ENCODE measurements at places on chromosomes 7 and 10. TPM values are rescaled to one million over a fixed set of nuclear protein-coding genes. Genes with fewer than 3 reads are reported as not detected.

The SLC39A12 gene
- not detected for polyA plus RNA-seq

The CCSER2 gene
- 32.6 TPM for polyA plus RNA-seq

The PAX2 gene
- polyA plus RNA-seq, result 181 TPM

The LHFPL3 gene
- polyA plus RNA-seq, result 8.5 TPM

The ACHE gene
- 4.3 TPM for polyA plus RNA-seq

The SFXN4 gene
- polyA plus RNA-seq, result 23.8 TPM

The ATE1 gene
- 44.2 TPM for polyA plus RNA-seq

The PRR15 gene
- polyA plus RNA-seq, result 4.7 TPM

The FAM221A gene
- 15.3 TPM for polyA plus RNA-seq

The LFNG gene
- 29.3 TPM for polyA plus RNA-seq
